Fibroblast of upper back skin (primary cell): ENCODE measurements at places on chromosomes 3 and 15.
A peak's percentile ranks its signal among the peaks of the same experiment; 100 is the strongest.

- no peak for DNase-seq
These were observed 15.2 kb downstream of the C3orf22 start for GRCh38 chr3:126543457-126544061.

DNA sequence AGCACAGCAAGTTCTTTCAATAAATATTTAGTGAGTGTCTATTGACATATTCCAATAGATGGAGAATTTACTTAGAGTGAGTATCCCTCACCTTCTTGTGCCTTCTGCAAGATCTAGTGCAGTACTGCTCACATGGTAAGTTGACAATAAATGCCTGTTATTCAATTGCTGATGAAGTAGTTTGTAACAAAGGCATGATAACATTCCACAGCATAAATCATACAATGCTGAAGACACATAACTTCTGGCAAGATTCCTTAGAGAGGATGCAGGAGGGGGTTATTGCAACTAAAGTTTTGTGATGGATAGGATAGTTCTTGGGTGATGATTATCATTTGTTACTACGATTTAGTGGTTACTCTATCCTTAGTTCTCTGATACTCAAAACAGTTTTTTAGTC lies 112.2 kb upstream of the RBMS3 start:
- peak; percentile 90 for DNase-seq

- DNase-seq = no peak
These were observed 781 bp upstream of the DPH6 start for GRCh38 chr15:35546511-35547381.

GRCh38 chr3:11062704-11063103 lies 70.2 kb downstream of the SLC6A1 start:
- no peak for DNase-seq

GRCh38 chr3:119796785-119797184 lies 14.9 kb downstream of the NR1I2 start:
- DNase-seq = no peak

GRCh38 chr3:23999012-23999641 lies 54.0 kb downstream of the NR1D2 start:
- DNase-seq = peak; percentile 68

DNA sequence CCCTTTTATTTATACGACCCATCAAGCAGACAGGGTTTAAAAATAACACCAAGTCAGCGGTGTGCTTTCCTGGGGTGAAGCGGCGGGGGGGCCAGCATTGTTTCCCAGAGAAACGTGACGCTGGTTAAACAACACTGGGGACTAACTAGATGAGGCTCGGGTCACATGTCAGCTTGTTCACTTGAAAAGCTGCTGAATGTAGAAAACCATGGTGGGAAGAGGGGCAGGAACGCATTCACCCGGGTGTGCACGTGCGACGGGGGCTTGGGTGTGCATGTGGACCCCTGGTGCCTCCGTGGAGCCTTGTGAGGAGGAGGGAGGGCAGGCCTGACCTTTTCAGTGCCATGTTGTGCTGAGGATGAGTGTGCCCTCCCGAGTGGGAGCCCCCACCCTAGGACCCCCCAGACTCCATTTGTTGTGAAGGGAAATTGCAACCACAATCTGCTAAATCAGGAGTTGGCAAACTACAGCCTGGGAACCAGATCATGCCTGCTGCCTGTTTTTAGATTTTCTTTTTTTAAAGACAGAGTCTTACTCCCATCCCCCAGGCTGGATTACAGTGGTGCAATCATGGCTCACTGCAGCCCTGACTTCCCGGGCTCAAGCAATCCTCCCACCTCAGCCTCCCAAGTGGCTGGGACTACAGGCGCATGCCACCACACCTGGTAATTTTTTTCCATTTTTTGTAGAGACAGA lies 70.4 kb upstream of the CMTM7 start:
- DNase-seq = no peak
